Stimulated activated CD4-positive, alpha-beta T cell treated with anti-CD3 and anti-CD28 coated beads, TNF-alpha, amount 100 ng/mL, for 24 hours (primary cell): ENCODE measurements at places on chromosomes 11 and 22.

- DNase-seq: no peak
Measured at GRCh38 chr11:18005376-18006129, 7.3 kb downstream of the SERGEF start.

DNA sequence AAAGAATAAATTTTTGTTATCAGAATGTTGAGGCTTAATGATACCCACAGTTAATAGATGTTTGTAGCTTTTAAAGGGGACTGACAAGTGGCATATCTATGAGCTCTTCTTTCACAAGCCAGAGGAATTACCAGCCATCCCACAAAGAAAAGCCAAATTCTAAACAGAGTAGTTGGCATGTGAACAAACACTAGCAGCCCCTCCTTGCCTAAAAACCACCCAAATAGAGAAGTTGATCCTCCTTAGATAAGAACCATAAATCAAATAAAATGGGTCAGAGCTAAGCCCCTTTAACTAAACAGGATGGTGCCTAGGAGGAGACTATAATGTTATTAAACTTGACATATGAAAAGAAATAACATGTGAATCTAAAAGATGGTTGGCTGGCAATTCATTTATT lies 11.4 kb downstream of the LPXN start:
- no peak for DNase-seq

DNA sequence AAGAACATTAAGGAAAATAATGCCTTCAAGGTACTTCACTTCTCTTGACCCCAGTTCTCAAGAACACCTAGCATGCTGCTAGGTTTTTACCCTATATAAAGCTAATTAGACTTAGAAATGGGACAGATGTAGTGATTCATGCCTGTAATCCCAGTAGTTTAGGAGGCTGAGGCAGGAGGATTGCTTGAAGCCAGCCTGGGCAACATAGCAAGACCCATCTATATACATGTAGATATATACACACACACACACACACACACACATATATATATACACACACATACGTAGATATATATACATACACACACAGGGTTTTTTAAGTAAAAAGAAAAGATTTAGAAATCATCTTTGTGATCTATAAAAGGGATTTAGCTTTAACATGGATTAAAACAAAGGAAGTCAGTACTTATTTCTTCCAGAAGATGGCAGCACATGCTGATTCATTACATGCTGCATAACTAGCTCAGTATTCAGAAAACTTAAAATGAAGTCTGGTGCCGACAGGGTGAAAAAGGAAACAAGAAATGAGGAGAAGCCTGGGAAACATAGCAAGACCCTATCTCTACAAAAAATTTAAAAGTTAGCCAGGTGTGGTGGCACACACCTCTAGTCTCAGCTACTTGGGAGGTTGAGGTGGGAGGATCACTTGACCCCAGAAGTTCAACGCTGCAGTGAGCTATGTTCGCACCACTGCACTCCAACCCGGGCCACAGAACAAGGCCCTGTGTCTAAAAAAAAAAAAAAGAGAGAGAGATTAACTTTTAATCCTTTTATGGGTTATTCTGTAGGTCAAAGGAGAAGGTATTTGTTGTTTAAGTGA lies 28.5 kb upstream of the RBX1 start:
- no peak for DNase-seq

DNA sequence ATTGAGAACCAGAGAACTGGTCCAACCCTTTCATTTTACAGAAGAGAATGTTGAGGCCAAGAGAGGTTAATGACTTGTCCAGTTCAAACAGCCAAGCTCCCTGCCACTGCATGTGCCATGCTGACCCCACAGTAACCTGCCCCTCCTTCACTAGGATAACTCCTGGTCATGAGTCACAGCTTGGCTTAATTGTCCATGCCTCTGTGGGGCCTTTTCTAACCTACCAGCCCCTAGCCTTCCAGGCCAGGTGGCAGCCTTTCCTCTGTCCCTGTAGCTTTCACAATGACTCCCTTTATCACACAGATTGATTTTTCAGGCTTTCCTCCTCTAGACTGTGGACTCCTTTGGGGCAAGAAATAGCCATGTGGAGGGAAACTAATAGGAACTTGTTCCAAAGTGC lies 97.2 kb downstream of the PIWIL4 start:
- no peak for DNase-seq
